ENCODE measurements at places on chromosomes 3 and 15. TPM values are rescaled to one million over a fixed set of nuclear protein-coding genes. Genes with fewer than 3 reads are reported as not detected.

GRCh38 chr3:25044762-25045710 is 383.0 kb upstream of the RARB start:
- no peak for DNase-seq

DNA sequence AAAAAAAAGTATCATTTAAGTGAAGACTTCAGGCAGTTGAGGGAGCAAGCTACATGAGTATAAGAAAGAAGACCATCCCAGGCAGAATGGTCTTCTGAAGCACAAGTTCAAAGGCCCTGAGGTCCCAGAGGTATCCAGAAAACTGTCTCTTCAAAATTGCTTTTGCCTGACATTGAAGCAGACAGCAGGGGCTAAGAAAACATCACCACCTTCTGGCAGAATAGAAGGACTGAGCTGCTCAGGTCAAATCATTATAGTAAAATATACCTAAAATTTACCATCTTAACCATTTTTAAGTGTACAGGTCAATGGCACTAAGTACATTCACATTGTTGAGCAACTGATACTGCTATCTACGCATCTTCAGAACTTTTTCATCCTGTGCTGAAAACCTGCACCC is 16.4 kb downstream of the GPR160 start:
- no peak for DNase-seq

GRCh38 chr3:52838561-52839267 is 3.9 kb upstream of the MUSTN1 start:
- DNase-seq: no peak

DNA sequence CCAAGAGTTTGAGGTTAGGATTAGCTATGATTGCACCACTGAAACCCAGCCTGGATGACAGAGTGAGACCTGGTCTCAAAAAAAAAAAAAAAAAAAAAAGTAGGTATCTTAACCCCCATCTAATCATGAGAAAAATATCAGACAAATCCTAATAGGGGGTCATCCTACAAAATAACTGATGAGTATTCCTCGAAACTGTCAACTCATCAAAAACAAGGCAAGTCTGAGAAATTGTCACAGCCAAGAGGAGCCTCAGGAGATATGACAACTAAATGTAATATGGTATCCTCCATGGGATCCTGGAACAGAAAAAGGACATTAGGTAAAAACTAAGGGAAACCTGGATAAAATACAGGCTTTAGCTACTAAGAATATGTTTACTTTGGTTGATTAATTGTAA is 70.6 kb downstream of the LRRC49 start:
- DNase-seq: no peak

GRCh38 chr3:4744405-4745234 is 234.6 kb upstream of the BHLHE40 start:
- DNase-seq: no peak

DNA sequence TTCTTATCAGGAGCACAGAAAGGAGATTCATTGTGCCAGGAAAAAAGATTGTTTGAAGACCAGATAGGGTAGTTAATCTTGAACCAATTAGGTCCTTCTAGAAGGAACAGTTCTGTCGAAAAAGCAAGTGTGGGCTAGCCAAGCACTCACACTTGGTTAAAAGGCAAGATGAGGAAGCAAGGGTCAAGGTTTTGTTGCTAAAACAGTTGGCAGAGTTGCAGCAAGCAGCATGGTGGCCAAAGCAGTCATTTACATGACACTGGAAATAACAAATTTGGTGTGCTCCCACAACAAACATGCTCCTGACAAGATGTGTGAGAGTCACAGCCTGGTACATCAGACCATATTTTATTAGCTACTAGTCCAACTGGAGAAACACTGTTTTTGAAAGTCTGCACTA is 228.0 kb upstream of the CFAP20DC start:
- no peak for DNase-seq

DNA sequence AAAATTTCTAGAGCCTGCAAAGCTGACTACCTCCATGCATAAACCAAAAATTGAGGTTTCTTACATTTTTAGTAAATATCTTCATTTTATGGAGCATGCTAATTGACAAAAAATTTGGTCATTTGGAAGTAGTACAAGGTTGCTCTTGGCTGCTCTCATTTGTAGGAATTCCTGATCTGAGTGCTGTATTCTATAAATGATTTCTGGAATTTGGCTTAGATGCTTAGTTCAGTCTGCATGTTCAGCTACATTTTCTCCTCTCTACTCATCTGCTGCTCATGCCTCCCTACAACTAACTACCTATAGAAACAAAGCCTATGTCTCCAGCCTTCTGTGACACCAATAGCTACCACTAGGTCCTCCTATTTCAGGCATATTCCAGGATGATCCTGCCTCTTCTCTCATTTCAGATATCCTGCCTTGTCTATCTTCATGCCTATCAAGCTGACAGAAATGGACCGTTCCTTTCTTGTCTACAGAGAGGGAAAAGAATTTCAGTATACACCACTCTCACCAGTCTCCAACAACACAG is 901.1 kb downstream of the TBL1XR1 start:
- DNase-seq: no peak

The MUSTN1 gene
- total RNA-seq: 1.9 TPM

The WDR5B gene
- total RNA-seq: 5.5 TPM

The PRKCI gene
- 24.7 TPM for total RNA-seq

The TNFSF10 gene
- 54.8 TPM for total RNA-seq

Measured in activated T-helper 2 cell treated with anti-CD3 and anti-CD28 coated beads, Interferon-gamma antibody, Interleukin-2, Interleukin-4, amounts not matched to agents 10 μg/mL and 5 μg/mL and 100 μg/mL, durations not matched to agents 14 hours and 24 hours and 36 hours (primary cell).